ENCODE measurements at places on chromosomes 11 and 22. TPM values are rescaled to one million over a fixed set of nuclear protein-coding genes. Genes with fewer than 3 reads are reported as not detected.
A peak's percentile ranks its signal among the peaks of the same experiment; 100 is the strongest.

LMO1 gene
- total RNA-seq: not detected

GRCh38 chr11:79541466-79541865 is 100.6 kb upstream of the TENM4 start:
- no peak for DNase-seq

DNA sequence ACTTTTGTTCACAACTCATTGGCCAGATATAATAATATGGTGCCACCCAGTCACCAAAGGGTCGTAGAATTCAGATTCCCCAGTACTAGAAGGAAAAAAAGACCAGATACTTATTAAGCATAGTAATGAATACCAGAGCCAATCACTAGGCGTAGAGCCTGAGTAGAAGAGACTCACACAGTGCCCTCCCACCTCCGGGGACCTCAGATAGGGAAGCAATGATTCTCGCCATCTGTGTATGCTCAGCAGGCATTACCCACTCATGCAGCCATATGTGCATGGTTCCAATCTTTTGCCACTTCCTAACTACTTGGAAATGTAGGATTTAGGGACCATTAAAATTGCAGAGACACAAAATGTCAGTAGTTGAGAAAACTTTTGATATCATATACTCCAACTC is 85.3 kb downstream of the C11orf87 start:
- DNase-seq: no peak

OR2D2 gene
- 0.64 TPM for total RNA-seq

NXPE4 gene
- 255 TPM for total RNA-seq

GRCh38 chr11:2120359-2121100 is 18.7 kb downstream of the IGF2 start:
- DNase-seq: no peak

PNPLA5 gene
- not detected for total RNA-seq

- no peak for DNase-seq
Observed at GRCh38 chr11:67160045-67160444, 41.0 kb downstream of the KDM2A start.

GP1BB gene
- 10.3 TPM for total RNA-seq

DNA sequence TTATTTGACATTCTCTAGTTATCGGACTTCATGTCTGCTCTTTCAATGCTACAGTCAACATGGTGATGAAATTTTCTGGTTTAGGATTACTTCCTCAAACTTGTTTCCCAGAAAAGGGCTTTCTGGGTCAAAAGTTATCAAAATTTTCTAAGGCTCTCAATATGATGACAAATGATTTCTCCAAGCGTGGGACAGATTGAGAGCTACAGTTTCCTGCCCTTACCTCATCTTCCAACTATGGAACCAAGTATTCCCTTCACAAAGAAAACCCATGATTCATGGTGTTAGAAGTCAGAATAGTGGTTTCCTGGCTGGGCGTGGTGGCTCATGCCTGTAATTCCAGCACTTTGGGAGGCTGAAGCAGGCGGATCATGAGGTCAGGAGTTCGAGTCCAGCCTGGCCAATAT is 17.8 kb downstream of the MYO18B start:
- no peak for DNase-seq

APOL1 gene
- 11.2 TPM for total RNA-seq

DNA sequence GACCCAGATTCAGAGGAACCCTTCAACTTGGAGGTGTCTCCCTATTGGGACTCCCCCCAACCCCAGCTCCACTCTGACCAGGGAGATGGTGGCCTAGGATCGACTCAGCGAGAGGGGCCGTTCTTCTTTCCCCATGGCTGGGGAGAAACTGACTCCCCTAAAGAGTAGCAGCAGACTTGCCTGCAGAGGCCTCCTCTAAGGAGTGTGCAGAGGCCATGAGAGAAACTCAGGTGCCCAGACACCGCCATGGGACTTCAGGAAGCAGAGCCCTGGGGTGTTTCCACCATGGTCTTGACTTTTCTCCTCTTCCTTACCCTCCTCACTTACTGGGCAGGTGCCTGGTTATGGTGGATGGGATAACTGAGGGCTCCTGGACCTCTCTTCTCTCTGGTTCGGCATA is 2.6 kb upstream of the TOP3B start:
- no peak for DNase-seq

DNA sequence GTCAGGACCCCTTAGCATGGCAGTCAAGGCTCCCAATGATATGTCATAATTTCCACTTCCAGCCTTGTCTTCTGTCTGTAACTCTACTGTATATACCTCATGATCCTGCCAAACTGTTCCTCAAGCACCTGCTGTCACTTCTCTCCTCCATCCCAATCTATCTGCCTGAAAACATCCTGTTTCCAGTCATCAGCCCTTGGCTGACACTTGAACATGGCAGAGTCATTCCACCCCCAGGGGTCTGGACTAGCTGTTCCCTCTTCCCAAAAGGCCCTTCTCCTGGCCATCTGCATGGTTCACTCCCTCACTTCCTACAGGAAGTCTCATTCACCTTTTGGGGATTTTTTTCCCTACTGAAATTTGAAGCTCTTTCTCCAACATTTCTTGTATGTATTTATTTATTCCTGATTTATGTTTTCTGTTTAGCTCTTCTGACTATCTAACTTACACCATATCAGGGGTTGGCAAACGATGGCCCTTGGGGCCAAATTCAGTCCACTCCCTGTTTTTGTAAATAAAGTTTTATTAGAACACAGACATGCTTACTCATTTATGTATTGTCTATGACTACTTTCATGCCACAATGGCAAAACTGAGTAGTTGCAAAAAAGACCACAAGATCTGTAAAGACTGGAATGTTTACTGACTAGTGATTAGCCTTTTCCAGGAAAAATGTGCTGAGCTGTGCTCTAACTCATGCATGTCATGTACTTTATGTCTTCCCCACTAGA is 278.4 kb downstream of the KIRREL3 start:
- no peak for DNase-seq

- DNase-seq: no peak
Observed at GRCh38 chr11:24043842-24044241, 453.0 kb upstream of the LUZP2 start.

GRCh38 chr11:67303132-67303834 is at the start of gene SSH3:
SSH3 (plus strand) TSS chr11:67303530; CDS start chr11:67303626, 96 bp downstream.
- DNase-seq: peak; percentile 90

GRCh38 chr22:26615149-26615548 is 2.7 kb downstream of the CRYBB1 start:
- DNase-seq: peak; percentile 54

- DNase-seq: no peak
Observed at GRCh38 chr11:2565447-2566222, 120.8 kb downstream of the KCNQ1 start.

- peak; percentile 81 for DNase-seq
Observed at GRCh38 chr11:129143335-129143734, 48.8 kb downstream of the ARHGAP32 start.

FIBP gene
- total RNA-seq: 53.4 TPM

GRCh38 chr11:133123796-133124195 is 408.5 kb downstream of the OPCML start:
- no peak for DNase-seq

DNA sequence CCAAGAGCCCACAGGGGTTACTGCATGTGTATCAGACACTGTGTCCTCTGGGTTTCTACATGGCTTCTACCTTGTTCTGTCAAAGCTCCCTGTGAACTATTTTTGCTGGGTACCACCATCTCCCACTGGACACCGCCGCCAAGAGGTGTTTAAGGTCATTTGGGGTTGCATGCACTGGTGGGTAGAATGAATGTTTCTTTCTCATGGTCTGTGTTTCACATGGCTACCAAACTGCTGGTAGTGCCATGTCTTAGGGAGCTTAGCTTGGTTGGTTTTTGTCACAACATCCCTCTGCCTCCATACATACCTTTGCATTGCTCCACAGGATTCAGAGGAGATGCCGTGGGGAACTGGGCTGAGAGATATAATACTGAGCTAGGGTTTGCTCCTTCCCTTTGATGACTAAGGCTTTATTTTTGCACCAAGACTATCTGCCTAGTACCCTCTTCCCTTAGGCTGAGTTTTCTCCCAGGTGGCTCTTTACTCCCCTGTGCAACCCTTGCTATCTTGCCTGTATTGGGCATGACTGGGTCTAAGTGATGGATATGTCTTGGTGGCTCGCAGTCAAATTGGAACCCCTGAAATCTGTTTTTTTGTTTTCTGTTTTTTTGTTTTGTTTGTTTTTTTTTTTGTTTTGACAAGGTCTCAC is 73.2 kb downstream of the BDNF start:
- no peak for DNase-seq

HSPB2 gene
- not detected for total RNA-seq

Data from transverse colon (tissue), 4 donors.